ENCODE measurements at places on chromosomes 7 and 10.

DNA sequence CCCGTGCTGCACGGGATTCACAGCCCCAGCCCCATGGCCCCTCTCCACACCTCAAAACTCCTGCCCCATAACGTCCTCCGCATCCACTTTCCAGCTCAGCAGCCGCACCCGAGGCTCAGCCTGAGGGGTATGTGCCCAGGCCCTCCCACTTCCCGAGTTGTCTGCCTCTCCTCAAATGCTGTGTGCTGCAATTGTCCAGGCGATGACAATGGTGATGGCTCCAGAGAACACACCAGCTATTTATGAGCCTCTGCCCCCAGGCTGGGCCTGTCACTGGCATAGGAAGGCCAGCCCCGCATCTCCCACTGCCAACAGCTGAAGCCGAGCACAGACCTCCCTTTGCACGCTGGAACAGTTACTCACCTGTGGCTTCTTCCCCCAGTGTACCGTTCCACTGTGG lies 2.4 kb upstream of the LDB3 start:
- DNase-seq, result no peak

GRCh38 chr10:24974976-24975375 lies 22.6 kb upstream of the PRTFDC1 start:
- no peak for DNase-seq

GRCh38 chr7:2624293-2624886 lies 7.4 kb upstream of the TTYH3 start:
- no peak for DNase-seq

- no peak for DNase-seq
Measured at GRCh38 chr7:78607099-78607498, 808.5 kb downstream of the PHTF2 start.

DNA sequence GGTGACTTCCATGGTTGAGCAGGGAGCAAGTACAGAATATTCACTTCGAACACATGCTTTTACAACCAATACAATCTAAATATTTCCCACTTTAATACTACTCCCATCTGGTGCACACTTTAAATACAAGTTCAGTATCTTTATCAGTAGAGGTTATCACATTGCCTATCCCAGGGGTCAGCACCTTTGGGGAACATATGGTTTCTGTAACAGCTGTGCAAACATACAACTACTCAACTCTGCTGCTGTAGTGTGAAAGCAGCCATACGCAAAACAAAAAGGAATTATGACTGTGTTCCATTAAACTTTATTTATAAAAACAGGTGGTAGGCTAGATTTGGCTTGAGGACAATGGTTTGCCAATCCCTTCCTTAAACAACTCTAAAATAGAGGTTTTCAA lies 157.5 kb downstream of the XPNPEP1 start:
- DNase-seq, result no peak

DNA sequence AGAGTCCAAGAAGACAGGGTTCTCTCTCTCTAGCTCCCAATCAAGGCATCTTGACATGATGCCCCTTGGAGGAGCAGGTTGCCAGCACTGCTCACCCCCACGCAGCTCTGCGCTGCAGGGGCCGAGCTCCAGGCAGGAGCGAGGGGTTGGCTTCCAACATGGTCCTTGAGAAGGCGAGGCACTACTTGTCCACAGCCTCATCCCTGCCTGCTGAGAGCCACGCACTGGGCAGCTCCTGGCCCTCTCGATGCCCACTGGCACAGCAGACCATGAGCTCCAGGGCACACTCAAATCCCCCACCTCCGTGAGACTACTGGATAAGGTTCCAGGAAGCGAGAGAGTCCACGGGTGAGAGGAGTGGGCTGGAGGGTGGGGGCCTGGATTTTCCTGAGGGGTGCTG lies 31.1 kb downstream of the RAMP3 start:
- DNase-seq, result no peak

- no peak for DNase-seq
Measured at GRCh38 chr10:11435581-11435981, 175.9 kb downstream of the USP6NL start.

GRCh38 chr7:44633254-44634186 lies 27.1 kb downstream of the OGDH start:
- DNase-seq, result no peak

- DNase-seq, result no peak
Measured at GRCh38 chr10:52853704-52854103, 81.1 kb upstream of the MBL2 start.

GRCh38 chr10:7932301-7933036 lies 114.2 kb downstream of the TAF3 start:
- DNase-seq, result no peak

DNA sequence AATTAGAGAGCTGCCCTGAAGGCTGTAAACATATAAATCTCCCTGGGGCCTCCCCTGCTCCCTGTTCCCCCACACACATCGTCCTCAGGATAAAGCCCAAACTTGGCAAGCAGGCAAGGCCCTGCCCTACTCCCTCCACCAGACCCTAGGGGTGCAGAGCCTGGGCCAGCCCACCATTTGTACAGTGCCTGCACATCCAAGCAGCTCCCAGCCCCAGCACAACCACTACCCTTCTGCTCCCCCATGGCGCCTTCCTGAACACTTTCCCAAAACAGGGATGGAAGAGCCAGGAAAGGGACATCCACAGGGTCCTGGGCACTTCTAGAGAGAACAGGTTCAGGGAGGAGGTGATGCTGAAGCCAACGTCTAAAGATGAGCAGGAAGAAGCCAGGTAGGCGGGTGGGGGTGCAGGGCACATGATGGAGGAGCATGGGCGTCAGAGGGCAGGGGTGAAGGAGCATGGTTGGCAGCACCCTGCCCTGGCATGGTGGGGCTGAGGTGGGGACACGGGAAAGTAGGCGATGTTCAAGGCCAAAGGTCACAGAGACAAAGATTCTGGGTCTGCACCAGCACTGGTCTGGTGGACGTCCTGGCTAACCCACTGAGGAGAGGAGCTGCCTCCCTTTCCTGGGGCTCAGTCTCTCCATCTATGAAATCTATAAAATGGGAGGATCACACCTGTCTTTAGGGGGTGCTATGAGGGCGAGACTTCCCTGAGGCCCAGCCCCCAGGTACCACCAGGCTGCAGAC lies 140.6 kb downstream of the ARHGAP22 start:
- DNase-seq, result no peak

DNA sequence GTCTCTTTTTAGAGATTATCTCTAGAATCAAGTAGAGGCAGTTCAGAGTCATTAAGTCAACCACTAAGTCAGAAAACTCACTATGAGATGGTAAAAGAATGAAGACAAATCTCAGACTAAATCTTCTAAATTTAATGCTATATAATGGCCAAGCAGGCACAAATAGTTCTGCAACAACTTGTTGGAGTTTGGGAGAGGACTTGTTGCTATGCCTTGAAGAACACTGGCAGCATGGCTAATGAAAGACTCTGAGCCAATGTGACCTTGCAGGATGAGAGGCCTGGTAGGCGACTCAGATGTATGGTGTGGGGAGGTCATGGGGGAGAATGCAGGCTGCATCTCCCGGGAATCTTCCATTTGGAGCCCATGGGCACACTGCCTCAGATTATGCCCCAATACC lies 128.7 kb downstream of the C1GALT1 start:
- DNase-seq, result no peak

GRCh38 chr10:11237571-11237970 lies 219.9 kb downstream of the CELF2 start:
- no peak for DNase-seq

GRCh38 chr7:45653209-45653907 lies 79.2 kb downstream of the ADCY1 start:
- DNase-seq, result no peak

GRCh38 chr7:23925088-23925487 lies 215.1 kb downstream of the STK31 start:
- DNase-seq, result no peak

GRCh38 chr10:79069325-79070080 lies 737 bp downstream of the ZMIZ1 start:
- DNase-seq, result no peak

DNA sequence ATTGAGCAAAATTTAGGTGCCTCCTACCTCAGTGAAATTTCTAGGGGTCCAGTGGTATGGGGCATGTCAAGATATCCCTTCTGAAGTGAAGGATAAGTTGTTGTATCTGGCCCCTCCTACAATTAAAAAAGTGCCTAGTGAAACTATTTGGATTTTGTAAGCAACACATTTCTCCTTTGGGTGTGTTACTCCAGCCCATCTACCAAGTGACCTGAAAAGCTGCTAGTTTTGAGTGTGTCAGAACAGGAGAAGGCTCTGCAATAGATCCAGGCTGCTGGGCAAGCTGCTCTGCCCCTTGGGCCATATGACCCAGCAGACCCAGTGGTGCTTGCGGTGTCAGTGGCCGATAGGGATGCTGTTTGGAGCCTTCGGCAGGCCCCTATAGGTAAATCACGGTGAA lies 46.0 kb downstream of the PTPRE start:
- DNase-seq, result no peak

DNA sequence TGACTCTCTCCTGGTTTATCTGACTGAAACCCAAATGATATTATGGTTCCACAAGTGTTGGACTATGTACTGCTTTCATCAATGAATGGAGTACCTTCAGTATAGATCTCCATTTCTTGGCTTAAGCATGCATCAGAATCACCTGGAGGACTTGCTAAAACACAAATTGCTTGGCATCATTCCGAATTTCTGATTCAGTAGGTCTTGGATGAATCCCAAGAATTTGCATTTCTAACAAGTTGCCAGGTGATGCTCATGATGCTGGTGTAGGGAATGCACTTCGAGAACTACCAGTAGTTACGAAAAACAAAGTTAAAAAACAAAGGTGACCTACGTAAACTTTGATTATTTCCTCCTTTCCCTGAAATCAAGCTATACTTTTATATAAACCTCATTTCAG lies 119.0 kb upstream of the FEZF1 start:
- no peak for DNase-seq

- DNase-seq, result no peak
Measured at GRCh38 chr7:83355143-83355542, 192.5 kb upstream of the PCLO start.

DNA sequence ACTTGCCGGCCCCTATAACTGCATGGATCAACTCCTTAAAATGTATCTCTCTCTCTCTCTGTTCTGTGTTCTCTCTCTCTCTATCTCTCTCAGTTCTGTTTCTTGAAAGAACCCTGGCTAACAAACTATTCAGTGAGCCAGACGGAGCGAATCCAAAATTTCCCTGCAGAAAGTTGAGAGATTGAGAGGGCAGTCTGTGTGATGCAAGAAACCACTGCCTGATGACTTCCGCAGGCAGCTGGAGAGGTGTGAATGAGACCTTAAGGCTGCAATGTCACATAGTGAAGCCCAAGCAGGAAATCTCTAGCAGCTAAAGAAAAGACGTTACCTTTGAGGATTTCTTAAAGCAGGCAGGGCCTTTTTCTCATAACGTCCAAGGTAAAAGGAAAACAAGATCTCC lies 17.3 kb downstream of the FAM107B start:
- no peak for DNase-seq

GRCh38 chr10:117399341-117400196 lies 24.3 kb upstream of the PDZD8 start:
- DNase-seq, result no peak

GRCh38 chr7:69610374-69611084 lies 12.3 kb downstream of the AUTS2 start:
- no peak for DNase-seq

GRCh38 chr7:85221796-85222195 lies 34.9 kb upstream of the SEMA3D start:
- DNase-seq, result no peak

DNA sequence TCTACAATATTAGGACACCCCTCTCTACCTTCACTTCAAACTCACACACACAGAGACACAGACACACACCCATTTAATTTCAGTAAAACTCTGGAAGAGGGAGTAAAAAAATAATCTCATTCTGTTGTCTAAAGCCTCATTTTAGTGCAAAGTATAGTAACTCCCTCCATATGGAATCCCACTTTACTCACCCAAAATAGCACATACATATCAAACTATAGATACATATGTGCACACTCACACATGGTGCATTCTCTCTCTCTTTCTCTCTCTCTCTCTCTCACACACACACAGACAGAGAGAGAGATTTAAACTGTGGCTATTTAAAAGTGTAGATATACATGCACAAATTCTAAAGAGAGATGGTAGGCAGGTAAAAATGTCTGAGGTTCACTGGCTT lies 179.6 kb upstream of the PTN start:
- no peak for DNase-seq

GRCh38 chr7:106220307-106220706 lies 64.5 kb downstream of the NAMPT start:
- no peak for DNase-seq

- no peak for DNase-seq
Measured at GRCh38 chr7:38375453-38375852, 102.0 kb upstream of the TARP start.

DNA sequence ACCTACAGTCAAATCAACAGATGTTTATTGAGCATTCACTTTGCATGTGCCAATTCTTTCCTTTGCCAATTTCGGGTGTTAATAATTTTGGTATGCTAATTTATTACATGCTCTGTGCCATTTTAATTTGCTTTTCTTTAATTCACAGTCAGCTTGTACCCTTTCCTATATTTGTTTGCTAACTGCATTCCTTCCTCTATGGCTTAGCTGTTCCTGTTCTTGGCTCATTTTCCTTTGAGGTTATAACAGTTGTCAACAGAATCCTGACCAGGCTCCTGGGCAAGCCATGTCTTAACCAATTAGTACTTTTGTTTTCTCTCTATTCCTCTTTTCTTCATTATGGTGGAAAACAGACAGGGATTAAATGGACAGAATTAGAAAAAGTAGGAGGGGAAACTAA lies 73.6 kb upstream of the RPA3 start:
- no peak for DNase-seq

GRCh38 chr7:108345710-108346336 lies 110.4 kb downstream of the NRCAM start:
- no peak for DNase-seq

DNA sequence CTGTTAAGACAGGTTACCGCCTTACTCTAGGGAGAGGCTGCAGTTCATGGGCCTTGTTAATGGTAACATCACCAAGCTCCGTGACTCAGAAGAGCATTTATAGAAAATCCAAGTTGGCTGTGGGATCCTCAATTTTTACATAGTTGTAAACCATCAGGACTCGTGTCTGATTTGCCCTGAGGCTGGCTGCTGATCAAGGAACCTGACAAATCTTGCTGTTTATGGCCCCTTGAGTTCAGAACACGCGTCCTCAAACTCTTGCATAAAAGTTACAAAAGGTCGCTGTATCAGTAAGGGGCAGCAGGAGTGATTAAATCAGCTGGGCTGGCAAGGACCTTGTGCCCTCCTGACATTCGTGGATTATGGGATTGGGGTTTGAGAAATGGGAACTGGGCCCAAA lies 4.6 kb downstream of the SLC13A4 start:
- DNase-seq, result no peak

DNA sequence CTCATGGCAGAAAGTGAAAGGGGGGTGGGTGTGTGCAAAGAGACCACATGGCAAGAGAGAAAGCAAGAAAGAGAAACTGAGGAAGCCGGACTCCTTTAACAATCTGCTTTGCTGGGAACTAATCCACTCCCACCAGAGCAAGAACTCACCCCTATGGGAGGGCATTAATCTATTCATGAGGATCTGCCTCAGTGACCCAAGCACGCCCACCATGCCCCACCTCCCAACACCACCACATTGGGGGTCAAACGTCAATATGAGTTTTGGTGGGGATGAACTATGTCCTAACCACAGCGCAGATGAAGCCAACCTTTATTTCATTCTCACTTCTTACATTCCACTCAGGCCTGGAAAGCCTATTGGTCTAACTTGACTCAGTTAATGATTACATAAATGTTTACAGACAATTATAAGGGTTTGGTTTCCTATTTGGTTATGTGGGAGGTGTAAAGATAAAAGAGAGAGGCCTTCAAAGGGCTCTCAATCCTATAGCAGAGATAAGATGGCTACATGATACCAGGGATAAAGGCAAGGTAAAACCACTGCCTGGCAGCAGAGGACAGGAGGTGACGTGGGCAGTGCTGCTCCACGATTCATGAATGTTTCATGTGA lies 601.8 kb downstream of the PARD3 start:
- DNase-seq, result no peak

GRCh38 chr10:121157998-121158397 lies 306.8 kb downstream of the WDR11 start:
- no peak for DNase-seq
